HEK293T (cell line): ENCODE measurements at places on chromosomes 3 and 15.

- no peak for DNase-seq
Observed at GRCh38 chr15:88538972-88539371, 7.5 kb downstream of the DET1 start.

- DNase-seq: no peak
Observed at GRCh38 chr15:25674913-25675312, 188.2 kb downstream of the ATP10A start.

DNA sequence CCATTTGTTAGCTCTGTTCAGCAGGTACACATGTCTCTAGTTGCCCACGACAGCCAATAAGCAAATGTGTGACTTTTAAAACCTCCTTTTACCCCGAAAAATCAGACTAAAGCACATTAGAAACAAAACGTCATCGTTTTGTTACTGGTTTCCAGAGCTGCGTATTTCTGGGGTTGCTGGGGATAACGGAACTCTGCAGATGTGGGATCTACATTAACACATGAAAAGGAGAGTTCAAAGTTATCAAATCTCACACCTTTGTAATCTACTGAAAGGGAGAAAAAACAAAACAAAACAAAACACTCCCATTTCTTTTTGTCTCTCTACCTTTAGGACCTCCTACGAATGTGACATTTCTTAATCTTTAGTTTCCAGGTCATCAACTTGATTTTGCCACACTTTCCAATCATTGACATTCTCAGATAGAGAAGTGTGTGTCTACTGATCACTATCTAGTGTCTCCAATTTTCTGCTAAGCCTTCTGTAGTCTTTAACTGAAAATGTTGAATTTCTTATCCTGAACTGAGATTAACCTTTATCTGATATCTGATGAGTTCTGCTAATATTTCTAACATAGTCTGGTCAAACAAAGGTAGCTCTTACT lies 93.0 kb upstream of the TSPAN3 start:
- DNase-seq: no peak

DNA sequence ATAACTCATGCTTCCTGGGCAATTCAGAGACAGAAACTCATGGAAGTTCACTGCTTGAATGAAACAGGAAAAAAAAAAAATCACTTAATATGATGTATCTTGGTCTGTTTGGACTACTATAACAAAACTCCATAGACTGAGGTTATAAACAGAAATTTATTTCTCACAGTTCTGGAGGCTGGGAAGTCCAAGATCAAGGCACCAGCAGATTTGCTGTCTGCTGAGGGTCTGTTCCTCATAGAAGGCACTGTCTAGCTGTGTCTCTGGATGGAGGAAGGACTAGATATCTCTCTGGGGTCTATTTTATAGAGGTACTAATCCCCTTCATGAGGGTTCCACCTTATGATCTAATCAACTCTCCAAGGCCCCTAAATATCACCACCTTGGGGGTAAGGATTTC lies 119.3 kb downstream of the IGF2BP2 start:
- no peak for DNase-seq

DNA sequence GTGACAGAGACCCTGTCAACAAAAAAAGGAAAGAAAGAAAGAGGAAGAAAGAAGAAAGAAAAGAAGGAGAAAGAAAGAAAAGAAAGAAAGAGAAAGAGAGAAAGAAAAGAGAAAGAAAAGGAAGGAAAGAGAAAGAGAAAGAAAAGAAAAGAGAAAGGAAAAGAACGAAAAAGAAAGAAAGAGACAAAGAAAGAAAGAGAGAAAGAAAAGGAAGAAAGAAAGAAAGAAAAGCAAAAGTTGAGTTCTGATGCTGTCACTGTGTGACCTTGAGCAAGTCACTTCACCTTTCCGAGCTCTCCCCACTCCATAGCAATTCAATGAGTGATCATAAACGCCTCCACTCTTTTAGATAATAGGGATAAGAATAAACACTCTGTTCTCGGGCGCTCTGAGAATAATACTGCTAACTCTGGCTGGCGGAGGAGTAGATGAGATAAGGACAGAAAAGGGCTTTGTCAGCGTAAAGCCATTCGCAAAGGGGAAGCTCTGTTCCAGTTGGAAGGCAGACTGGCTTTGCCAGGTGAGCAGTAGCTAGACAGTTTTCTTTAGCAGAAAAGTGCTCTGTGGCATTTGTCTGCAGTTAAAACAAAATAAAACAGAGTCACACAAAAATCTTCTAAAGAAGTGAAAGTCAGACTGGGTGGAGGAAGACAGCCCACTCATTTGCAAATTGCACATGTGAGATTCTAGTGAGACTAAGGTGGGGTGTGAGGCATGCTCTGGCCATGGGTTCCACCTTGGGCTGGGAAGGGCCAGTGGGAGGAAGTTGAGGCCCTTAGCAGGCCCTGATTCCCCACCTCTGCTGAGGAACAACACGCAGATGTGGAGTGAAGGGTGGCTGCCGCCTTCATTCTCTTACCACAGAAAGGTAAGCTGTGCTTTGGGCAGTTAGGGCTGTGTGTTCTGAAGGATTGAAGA lies 9.6 kb upstream of the FLNB start:
- DNase-seq: peak; percentile 39

- DNase-seq: no peak
Observed at GRCh38 chr3:59240666-59241255, 190.9 kb upstream of the CFAP20DC start.

GRCh38 chr3:147421184-147421912 lies 12.2 kb downstream of the ZIC1 start:
- no peak for DNase-seq

GRCh38 chr15:46080016-46080415 lies 445.2 kb downstream of the SQOR start:
- peak; percentile 5 for DNase-seq
